ENCODE measurements at places on chromosomes 2 and 18. TPM values are rescaled to one million over a fixed set of nuclear protein-coding genes. Genes with fewer than 3 reads are reported as not detected.
A peak's percentile ranks its signal among the peaks of the same experiment; 100 is the strongest.

- H3K27me3 ChIP-seq: no peaks in the 10 kb centered on the region
- H3K4me3 ChIP-seq: no peak overlapping the region
- H3K27ac ChIP-seq: no peak overlapping the region
- H3K4me1 ChIP-seq: no peaks in the 10 kb centered on the region
- H3K36me3 ChIP-seq: no peaks in the 10 kb centered on the region
Observed at GRCh38 chr2:60100034-60100433, 453.4 kb downstream of the BCL11A start.

GRCh38 chr2:133433455-133434451 is 134.5 kb downstream of the NCKAP5 start:
- no peaks in the 10 kb centered on the region for H3K27me3 ChIP-seq
- no peak overlapping the region for H3K27ac ChIP-seq
- no peak overlapping the region for H3K4me3 ChIP-seq
- no peaks in the 10 kb centered on the region for H3K36me3 ChIP-seq
- no peaks in the 10 kb centered on the region for H3K4me1 ChIP-seq
- no peak for DNase-seq

DNA sequence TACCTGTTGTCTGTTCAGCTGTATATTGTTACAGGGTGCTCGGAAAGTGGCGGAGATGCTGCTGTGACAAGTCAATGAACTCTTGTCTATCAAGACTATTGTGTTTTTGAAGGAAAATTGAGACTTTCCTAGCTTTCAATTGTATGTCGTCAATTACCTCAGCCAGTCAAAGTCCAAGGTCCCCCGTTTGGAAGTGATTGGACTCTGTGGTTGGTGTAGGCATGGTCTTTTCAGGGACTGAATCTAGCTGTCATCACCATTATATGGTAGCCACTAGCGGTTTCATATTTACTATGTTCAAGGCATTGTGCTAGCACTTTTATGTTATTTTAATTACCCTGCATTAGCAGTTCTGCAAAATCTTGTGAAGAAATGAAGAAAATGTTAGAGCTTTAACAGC is 54.9 kb downstream of the XRCC5 start:
- H3K27ac ChIP-seq: no peak overlapping the region
- H3K4me1 ChIP-seq: no peaks in the 10 kb centered on the region
- H3K36me3 ChIP-seq: peaks cover 22% of the 10 kb centered on the region
- no peak for DNase-seq
- H3K4me3 ChIP-seq: no peak overlapping the region
- H3K27me3 ChIP-seq: no peaks in the 10 kb centered on the region

- DNase-seq: no peak
- H3K36me3 ChIP-seq: no peaks in the 10 kb centered on the region
- H3K27ac ChIP-seq: no peak overlapping the region
- no peaks in the 10 kb centered on the region for H3K27me3 ChIP-seq
Observed at GRCh38 chr2:171852366-171852888, 41.6 kb downstream of the SLC25A12 start.

DNA sequence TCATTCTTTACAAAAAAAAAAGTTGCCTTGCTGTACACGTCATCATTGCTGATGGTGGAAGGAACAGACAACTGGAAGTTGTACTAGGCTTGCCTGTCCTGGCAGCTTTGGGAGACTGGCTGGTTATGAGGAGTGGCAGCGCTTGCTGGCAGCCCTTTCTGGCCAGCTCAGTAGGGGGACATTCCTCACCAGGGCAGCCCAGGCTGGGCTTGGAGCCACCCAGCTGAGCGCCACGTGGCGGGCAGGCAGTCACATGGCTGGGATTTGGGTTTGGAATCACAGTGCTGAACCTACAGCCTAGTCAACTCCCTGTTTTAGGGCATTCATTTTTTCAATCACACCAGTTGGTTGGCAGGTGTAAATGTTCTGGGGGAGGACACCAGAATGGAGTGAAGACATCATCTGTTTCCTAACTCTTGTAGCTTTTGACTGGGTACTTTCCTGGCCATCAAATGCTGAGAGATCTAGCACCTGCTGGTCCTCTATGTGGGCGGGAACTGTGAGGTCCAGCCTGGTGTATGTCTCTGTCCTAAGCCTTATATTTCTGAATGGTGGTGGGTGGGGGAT is 139.3 kb downstream of the SETBP1 start:
- no peak overlapping the region for H3K4me3 ChIP-seq
- DNase-seq: peak; percentile 59
- H3K4me1 ChIP-seq: no peaks in the 10 kb centered on the region
- no peaks in the 10 kb centered on the region for H3K36me3 ChIP-seq
- no peaks in the 10 kb centered on the region for H3K27me3 ChIP-seq

- no peak overlapping the region for H3K4me3 ChIP-seq
- H3K27me3 ChIP-seq: no peaks in the 10 kb centered on the region
- H3K36me3 ChIP-seq: no peaks in the 10 kb centered on the region
- H3K27ac ChIP-seq: no peak overlapping the region
- no peak for DNase-seq
Observed at GRCh38 chr2:96204836-96205624, 3.6 kb downstream of the STARD7 start.

- DNase-seq: peak; percentile 50
- no peaks in the 10 kb centered on the region for H3K4me1 ChIP-seq
- peak overlapping the region; percentile 37 for H3K27ac ChIP-seq
- H3K27me3 ChIP-seq: no peaks in the 10 kb centered on the region
- H3K36me3 ChIP-seq: no peaks in the 10 kb centered on the region
Observed at GRCh38 chr2:235577404-235578330, 83.8 kb downstream of the AGAP1 start.

GRCh38 chr2:165682546-165682945 is 111.5 kb downstream of the GALNT3 start:
- no peaks in the 10 kb centered on the region for H3K27me3 ChIP-seq
- no peak for DNase-seq
- H3K36me3 ChIP-seq: no peaks in the 10 kb centered on the region
- no peak overlapping the region for H3K4me3 ChIP-seq
- no peaks in the 10 kb centered on the region for H3K4me1 ChIP-seq
- no peak overlapping the region for H3K27ac ChIP-seq

DNA sequence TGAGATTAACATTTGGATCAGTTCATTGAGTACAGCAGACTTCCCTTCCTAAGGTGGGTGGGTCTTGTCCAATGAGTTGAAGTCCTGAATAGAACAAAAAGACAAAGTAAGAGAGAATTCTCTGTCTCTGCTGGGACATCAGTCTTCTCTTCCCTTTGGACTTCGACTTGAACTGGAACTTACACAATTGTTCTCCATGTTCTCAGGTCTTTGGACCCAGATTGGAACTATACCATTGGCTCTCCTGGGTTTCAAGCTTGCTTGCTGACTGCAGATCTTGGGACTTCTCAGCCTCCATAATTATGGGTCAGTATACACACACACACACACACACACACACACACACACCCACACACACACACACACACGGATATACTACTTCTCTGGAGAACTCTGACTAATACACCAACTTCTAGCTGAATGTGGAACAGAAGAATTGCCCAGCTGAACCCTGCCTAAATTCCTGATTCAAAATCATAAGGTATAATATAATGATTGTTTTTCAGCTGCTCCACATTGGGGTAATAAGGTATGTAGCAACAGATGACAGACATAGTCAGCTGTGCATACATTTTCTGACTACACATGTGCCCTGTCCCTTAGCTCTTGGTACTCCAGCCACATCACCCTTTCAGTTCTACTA is 214.0 kb downstream of the TGIF1 start:
- no peak overlapping the region for H3K4me3 ChIP-seq
- DNase-seq: no peak
- H3K27ac ChIP-seq: peak overlapping the region; percentile 12
- no peaks in the 10 kb centered on the region for H3K4me1 ChIP-seq
- H3K36me3 ChIP-seq: no peaks in the 10 kb centered on the region

DNA sequence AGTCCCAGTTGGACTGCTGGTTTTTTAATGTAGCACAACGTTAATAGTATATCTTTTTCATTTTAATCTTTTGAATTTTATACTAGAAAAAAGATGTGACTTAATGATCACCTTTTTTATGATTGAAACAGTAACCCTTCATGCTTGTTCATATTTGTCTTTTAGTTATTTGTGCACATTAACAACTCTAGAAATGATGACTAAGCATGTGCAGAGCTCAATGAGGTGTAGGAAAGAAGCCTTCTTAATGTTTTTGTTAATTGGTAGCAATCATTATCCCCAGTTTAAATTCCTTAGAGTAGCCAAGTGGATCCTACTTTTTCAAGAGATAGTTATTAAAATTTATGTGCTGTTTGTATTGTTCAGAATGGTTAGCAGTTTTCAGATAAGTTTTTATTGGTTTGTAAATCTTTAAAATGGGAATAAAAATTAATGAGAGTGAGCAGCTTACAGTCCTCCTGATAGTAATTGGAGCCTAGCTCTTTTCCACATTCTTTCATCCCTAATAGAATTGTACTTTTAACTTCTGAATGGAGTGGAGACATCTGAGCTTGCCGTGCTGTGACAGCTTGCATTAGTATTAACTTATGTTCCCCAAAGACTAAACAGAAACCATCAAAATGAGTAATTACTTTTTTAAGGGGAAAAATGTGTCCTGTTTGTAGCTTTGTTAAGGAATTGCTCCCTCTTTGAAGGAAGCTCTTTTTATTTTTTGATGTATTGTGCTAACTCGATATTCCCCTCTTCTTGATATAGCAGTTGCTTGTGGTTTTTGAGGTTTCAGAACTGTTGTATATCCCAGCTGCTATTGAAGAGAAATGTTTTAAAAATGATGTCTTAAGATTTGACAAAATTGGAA is 17.3 kb downstream of the PIK3C3 start:
- no peaks in the 10 kb centered on the region for H3K4me1 ChIP-seq
- H3K27ac ChIP-seq: no peak overlapping the region
- H3K4me3 ChIP-seq: no peak overlapping the region
- DNase-seq: no peak

GRCh38 chr2:88765154-88765888 is 73.8 kb downstream of the RPIA start:
- H3K27me3 ChIP-seq: no peaks in the 10 kb centered on the region
- no peak overlapping the region for H3K27ac ChIP-seq
- no peaks in the 10 kb centered on the region for H3K4me1 ChIP-seq
- H3K36me3 ChIP-seq: no peaks in the 10 kb centered on the region
- DNase-seq: peak; percentile 55
- H3K4me3 ChIP-seq: no peak overlapping the region

DNA sequence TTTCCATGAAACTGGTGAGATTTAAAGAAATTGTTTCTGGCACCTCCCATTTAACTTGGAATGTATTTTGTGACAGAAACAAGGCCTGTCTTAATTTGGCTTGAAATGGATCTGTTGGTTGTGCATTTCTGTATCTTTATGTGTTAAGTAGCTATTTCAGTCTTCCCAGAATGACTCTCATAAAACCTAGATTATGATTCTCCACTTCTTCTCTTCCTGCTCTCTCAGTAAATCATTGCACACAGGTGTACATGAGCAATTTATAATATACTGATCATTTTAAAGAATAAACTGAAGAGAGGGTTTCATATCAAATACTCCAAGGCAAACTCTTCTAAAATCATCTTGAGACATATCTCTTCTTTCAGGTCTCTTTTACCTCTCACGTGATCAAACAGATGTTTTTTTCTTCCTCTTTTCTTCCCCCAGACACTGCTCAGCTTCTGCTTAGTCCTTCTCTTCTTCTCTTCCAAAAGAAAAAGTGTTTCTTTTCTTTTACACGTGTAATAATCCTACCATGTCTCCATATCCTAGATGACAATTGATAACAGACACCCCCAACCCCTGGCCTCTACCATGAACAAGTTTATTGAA is 112.0 kb downstream of the PPP1R1C start:
- no peak overlapping the region for H3K27ac ChIP-seq
- H3K4me3 ChIP-seq: no peak overlapping the region
- H3K4me1 ChIP-seq: no peaks in the 10 kb centered on the region
- H3K27me3 ChIP-seq: no peaks in the 10 kb centered on the region
- no peaks in the 10 kb centered on the region for H3K36me3 ChIP-seq
- DNase-seq: no peak

- H3K4me3 ChIP-seq: no peak overlapping the region
- DNase-seq: no peak
- H3K36me3 ChIP-seq: no peaks in the 10 kb centered on the region
- H3K27ac ChIP-seq: peak overlapping the region; percentile 59
- no peaks in the 10 kb centered on the region for H3K4me1 ChIP-seq
Observed at GRCh38 chr2:26757873-26758789, 6.0 kb upstream of the SLC35F6 start.

Gene MPP4
- 0.12 TPM for total RNA-seq

Gene SALL3
- not detected for total RNA-seq

Gene ADD2
- 0.27 TPM for total RNA-seq

Gene PPP1R1C
- total RNA-seq: 1.8 TPM
